Stimulated activated CD8-positive, alpha-beta memory T cell treated with anti-CD3 and anti-CD28 coated beads, Interleukin-7, amount 100 ng/mL, for 1 hour (primary cell): ENCODE measurements at places on chromosomes 1 and 21.

GRCh38 chr1:197981561-197981960 lies 64.4 kb downstream of the LHX9 start:
- no peak for DNase-seq

GRCh38 chr21:32137266-32137665 lies 141.6 kb downstream of the MIS18A start:
- DNase-seq = no peak

GRCh38 chr1:51833700-51834099 lies 44.8 kb downstream of the NRDC start:
- DNase-seq = no peak

DNA sequence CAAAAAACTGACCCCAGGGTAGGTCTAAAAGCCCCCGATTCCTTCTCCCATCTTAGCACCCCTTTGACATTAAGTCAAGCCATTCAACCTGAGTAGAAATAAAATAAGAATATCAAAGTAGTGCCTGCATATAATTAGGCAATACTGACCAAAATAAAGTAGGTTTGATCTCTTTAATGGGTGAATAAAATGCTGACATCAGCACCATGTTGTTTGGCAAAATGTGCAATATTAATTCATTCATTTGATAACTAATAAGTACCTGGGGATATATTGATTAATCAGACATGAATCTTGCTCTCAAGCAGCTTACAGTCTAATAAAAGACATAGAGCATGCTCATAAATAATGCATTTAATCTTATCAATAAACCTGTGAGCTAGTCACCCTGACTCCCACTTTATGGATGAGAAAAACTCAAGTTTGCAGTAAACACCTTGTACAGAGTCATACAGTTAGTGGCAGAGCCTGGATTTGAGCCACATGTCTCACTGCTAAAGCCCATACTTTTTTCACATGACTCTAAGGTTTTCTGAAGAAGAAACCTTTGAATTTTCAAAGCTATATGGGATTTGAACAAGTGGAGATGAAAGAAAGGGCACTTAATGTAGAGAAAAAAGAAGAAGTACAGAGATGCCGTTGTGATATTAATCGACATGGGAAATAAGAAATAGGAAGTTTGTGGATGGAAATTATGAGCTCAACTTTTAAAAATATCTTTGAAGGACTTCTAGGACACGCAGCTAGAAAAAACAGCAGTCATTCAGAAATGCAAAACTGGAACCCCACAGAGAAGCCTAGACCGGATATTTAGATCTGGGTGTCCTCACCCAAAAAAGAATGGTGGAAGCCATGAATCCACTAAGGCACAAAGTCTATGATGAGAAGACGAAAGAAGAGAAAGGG lies 183.9 kb downstream of the TOMM20 start:
- no peak for DNase-seq

GRCh38 chr1:110138956-110139355 lies 11.3 kb upstream of the SLC6A17 start:
- DNase-seq = no peak
